HFF-Myc (cell line): ENCODE measurements at places on chromosomes 1 and 21.
A peak's percentile ranks its signal among the peaks of the same experiment; 100 is the strongest.

DNA sequence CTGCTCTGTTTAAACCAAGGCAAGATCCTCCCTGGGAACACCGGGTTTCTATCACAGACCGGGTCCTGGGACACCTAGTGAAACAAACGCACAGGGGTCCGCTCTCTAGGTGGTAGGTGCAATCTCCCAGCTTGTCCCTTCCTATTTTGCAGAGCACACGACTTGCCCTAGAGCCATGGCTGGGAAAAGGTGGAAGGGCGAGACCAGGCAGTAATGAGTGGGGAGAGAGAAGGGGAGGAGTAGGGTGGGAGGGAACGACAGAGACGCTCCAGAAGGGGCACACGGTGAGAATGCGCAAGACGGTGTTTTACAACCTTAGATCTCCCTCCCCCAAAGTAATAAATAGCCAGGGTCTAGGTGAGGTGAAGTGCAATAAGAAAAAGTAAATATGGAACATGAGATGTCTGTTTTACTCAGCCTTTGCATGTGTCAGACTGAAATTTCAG is 9.3 kb upstream of the ARHGAP29 start:
- DNase-seq = no peak

GRCh38 chr1:113021430-113022085 is 51.4 kb upstream of the LRIG2 start:
- no peak for DNase-seq

GRCh38 chr1:227759341-227760300 is 24.4 kb downstream of the SNAP47 start:
- DNase-seq = peak; percentile 96

GRCh38 chr21:44962403-44962966 is 22.7 kb downstream of the SLX9 start:
- DNase-seq = peak; percentile 81

DNA sequence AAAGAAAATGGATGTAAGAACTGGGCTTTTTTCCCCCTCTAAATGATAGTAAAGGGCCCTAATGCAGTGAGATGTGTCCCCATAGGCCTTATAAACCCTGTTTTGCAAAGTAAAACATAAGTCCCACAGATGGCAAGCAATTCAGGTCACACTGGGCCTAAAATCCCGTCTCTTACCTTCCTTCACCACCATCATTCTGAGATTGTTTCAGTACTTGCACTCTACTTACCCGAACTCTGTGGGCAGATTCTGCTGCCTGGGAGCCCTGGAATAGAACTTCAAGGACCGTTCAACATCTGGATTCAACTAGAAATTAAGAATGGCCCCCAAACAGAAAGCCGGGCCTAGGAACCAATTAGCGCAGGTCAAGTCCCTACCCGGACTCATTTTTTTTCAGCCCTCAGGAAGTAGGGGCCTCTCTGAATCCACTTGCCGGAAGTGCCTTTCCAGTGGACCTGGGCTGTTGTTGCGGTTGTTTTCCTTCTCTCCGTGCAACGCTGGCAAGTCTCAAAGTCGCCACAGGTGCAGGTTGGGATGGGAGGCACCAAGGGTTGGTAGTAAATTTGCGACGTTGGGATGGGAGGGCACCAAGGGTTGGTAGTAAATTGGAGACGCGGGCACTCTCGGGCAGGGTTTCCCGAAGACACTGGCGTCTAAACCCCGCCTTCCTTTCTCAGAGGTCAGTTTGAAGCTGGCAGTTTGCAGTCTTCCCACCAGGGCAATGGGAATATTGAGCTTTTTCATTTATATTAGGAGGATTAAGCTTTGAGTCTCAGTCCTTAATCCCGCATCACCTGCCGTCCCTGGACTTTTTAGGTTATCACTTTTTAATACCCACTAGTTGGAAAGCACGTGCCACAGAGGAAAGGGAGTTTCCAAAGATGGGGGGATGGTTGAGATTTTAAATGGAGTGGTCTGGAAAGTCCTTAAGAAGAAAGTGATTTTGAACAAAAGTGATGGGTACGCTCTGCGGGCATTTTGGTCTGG is at the start of gene TMEM69:
TSS of gene TMEM69 (plus strand) at position 428 of the 987 bp plus-strand sequence. CDS start 2,888 bp downstream, outside the sequence.
- DNase-seq = peak; percentile 89

DNA sequence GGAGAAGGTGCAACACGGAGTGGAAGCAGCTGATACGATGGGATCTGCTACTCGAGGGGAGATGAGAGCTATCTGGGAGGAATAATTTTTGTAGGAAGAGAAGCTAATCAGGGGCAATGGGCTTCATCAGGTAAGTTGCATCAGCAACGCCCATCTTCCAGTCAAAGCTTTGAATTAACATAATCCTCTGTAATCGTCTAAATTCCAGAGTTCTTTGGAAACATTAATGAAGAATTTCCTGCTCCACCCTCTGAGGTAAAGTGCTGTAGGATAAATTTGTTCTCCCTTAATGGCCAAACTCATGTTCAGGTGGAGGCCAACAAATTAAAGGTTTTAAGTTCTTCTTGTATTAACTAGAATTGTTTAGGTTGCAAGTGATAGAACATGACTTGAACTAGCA is 94.0 kb upstream of the KAZN start:
- DNase-seq = no peak

GRCh38 chr1:53417074-53417511 is 42.1 kb upstream of the DMRTB1 start:
- DNase-seq = no peak

DNA sequence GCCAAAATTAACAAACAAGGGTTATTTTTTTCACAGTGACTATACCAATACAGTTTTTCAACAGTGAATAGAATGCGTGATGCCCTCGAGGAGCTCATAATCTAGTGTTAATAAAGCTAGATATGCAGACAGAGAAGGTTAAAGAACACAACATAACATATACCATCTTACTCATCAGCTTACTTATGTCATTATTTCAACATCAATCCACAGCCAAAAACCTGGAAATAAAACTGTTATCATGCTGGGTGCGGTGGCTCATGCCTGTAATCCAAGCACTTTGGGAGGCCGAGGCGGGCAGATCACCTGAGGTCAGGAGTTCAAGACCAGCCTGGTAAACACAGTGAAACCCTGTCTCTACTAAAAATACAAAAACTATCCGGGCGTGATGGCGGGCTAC is 6.1 kb downstream of the STX6 start:
- DNase-seq = no peak

DNA sequence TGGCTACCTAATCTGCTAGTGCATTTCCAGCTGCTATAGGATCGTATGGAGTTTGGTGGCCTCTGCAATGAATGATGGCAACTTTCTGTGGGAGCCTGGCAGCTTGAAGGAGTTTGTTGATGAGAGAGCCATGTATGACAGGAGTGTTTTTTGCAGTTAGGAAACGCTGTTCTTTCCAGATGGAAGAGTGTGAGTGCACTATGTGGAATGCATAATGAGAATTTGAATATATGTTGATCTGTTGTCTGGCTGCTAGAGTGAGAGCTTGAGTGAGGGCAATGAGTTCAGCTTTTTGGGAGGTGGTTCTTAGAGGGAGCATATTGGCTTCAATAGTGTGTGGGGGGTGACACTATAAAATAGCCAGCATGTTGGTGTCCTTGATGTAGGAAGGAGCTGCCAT is 51.0 kb upstream of the APOBEC4 start:
- no peak for DNase-seq

GRCh38 chr1:190176776-190177175 is 300.9 kb downstream of the BRINP3 start:
- no peak for DNase-seq

DNA sequence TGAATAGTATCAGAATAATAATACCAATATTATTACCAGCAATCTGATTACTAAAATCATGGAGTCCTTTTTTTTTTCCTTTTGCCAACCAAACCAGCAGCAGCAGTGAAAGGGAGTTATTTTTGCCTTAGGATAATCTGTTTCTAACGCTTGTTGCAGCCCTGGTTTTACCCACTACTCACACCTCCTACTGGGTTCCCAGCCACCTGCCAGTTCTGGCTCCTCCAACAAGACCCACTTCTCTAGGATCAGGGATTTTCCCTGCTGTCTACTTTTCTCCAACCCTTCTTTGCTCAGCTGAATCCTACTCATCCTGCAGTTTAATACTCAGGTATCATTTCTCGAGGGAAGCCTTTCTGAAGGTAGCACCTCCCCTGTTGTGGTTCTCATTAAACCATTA is 96.8 kb upstream of the BCAR3 start:
- DNase-seq = no peak

- no peak for DNase-seq
Observed at GRCh38 chr1:93593854-93594602, 87.6 kb downstream of the BCAR3 start.

DNA sequence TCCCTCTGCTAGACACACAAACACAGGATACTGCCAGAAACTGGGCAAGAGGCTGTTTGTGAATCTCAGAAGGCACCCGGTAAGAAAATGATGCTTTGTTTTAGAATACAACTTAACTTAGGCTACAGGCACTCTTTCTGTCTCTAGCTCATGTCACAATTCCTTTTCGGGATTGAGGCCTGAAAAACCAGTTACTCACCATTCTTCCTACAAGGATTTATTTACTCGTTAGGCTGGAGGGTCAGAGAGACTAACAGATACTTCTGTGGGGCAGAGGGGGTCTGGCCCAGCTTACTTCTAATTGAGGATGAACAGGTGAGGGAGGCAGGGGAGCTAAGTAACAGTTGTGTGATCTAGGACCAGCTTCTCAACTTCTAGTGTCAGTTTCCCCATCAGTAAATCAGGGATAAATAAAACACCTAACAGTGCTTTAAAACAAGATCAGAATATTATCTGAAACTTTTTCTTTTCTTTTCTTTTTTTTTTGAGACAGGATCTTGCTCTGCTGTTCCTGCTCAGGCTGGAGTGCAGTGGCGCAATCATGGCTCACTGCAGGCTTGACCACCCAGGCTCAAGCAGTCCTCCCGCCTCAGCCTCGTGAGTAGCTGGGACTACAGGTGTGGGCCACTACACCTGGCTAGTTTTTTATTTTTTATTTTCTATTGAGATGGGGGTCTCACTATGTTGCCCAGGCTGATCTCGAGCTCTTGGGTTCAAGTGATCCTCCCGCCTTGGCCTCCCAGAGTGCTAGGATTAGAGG is 31.9 kb downstream of the NFYC start:
- DNase-seq = no peak

DNA sequence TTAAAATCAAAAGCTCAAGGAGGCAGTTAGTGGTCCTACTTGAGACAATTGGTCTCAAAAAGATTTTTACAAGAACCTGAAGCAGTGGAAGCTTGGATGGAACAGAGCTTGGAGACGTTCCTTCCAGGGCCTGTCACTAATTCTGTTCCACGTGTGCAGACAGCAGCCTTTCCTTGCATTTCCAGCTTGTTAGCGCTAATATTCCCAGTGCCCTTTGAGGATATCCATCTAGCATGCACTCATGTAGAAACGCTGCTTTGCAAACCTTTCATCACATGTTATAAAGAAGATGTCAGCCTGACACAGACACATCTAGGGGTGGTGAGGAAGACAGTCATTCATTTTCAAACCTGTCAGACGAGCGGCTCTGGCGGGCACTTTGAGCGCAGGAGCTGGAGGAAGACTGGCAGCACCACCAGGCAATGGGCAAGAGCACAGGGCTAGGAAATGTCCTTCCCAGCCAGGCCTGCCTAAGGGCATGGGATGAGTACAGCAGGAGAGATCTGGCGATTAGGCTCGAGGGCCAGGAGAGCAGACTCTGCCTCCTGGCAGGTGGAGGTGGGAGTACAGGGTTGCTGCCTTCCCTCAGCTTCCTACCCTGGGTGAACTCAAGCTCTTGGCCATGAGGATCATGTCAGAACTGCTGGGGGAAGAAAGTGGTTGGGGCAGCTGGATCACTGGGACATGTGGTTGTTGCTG is 55.5 kb downstream of the CASQ2 start:
- DNase-seq = no peak

- DNase-seq = peak; percentile 53
Observed at GRCh38 chr1:84377480-84378095, 20.7 kb upstream of the DNASE2B start.

- no peak for DNase-seq
Observed at GRCh38 chr1:228494970-228495853, 8.0 kb downstream of the RNF187 start.

DNA sequence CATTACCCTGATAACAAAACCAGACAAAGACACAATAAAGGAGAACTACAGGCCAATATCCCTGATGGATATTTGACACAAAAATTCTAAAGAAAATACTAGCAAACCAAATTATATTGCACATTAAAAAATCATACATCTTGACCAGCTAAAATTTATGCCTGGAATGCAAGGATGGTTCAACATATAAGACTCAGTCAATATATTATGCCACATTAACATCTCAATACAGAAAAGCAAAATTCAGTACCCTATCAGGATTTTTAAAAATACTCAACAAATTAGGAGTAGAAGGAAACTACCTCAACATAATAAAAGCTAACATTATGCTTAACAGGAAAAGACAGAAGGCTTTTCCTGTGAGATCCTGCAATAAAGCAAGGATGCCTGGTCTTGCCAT is 177.1 kb downstream of the MAGI3 start:
- DNase-seq = no peak

- DNase-seq = peak; percentile 48
Observed at GRCh38 chr1:110460253-110461220, 9.6 kb downstream of the PROK1 start.

DNA sequence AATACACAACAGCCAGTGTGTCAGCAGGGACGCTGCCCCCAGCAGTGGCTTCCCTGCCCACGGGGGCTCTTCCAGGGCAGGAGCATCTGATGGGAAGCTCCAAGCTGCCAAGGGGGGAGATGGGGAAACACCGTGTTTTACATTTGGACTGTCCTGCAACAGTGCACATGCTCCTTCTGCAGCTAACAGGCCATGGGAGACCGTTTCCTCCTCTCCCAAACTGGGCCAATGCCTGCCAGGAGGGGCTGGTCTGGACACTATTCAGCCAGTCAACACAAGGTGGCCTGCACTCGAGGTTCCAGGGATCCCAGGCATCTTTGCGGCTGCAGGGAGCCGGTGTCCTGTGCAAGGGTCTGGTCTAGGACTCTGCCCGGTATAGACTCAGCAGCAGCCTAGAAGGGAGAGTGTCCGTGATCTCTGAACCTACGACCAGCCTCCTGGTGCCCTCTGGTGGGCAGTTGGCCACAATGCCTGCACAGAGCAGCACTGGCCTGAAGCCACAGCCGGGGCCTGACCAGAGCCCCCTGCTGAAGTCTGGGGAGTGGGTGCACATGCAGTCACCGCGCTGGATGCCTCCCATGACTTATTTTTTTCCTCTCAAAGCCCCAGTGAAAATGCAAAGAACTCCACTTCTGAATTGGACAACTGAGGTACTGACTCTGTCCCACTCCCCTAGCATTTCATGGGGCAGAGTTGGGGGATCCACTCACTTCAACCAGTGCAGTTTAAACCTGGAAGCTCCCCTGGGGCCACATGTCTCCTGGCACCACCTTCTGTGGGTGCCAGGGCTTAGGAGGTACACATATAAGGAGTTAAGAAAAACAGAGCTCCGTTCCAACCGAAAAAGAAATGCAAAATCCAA is 33.3 kb downstream of the RCC2 start:
- DNase-seq = peak; percentile 32

DNA sequence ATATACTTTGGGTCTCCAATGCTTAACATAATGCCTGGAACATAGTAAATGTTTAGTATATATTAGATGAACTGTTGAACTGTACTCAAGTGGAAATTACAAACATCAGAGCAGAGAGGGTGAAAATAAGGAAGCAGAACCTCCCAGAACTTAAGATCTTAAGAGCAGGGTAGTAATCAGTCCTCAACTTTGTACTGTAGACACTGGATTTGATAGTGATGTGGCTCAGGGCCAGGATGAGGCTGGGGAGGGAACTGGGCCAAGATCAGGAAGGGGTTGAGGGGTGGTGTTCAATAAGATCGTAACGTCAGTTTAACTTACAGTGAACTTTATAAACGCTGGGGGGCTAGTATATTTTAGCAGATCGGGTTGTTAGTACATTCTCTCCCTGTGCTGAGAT is 15.4 kb downstream of the MPZL1 start:
- no peak for DNase-seq
